HepG2 (cell line): ENCODE measurements at places on chromosomes 2 and 18.

GRCh38 chr18:40921845-40922629 is 1033.0 kb upstream of the PIK3C3 start:
- no peak for DNase-seq

DNA sequence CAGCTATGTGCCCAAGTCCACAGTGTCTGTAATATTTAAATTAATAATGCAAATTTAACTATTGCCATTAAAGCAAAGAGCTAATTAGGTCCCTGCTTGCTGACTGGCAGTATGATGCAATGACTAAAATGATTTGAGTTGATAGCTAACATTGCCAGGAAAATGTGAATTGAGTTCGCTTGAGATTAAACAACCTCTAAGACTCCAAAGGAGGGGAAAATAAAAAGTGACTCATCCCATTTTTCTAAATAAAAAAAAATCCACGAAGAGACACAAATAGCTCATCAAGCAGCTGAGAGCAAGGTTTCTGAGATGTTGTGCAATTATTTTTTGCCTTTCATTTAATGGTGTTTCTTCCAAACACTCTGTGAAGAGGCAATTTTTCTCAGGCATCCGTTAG is 413.0 kb downstream of the MTX2 start:
- no peak for DNase-seq

GRCh38 chr18:56910237-56910636 is 236.7 kb upstream of the BOD1L2 start:
- DNase-seq, result no peak

DNA sequence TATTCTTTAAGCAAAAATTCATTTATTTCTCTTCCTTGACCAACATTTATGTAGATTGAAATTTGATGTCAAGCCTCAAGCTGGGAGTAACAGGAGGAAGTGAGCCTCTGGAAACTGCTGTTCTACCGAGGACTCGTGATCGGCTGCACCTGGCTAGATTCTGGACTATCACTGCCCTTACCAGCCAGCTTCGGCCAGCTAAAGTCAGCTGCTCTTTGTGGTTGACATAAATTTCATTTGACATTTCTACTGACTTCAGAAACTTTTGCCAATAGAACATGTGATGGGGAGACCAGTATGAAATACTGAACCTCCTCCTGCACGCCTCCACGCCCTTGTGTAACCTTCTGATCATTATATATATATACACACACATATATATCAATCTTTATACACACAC is 74.2 kb upstream of the RGPD5 start:
- no peak for DNase-seq

- DNase-seq, result no peak
These were observed 231.2 kb upstream of the LINC00305 start for GRCh38 chr18:64380117-64380516.

GRCh38 chr2:86628091-86628522 is 4.4 kb upstream of the RNF103 start:
- peak; percentile 65 for DNase-seq

DNA sequence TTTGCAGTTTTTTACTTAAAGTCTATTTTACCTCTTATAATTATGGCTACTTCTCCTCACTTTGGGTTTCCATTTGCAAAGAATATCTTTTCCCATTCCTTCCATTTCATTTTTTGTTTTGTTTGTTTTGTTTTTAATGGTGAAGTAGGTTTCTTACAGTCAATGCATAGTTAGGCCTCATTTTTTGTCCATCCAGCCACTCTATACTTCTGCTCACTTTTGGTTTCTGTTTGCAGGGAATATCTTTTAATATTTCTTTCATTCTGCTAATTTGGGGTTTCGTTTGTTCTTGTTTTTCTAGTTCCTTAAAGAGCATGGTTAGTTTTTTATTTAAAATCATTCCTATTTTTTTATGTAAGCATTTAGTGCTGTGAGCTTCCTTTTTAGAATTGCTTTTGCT is 339.4 kb downstream of the GRB14 start:
- DNase-seq, result no peak

DNA sequence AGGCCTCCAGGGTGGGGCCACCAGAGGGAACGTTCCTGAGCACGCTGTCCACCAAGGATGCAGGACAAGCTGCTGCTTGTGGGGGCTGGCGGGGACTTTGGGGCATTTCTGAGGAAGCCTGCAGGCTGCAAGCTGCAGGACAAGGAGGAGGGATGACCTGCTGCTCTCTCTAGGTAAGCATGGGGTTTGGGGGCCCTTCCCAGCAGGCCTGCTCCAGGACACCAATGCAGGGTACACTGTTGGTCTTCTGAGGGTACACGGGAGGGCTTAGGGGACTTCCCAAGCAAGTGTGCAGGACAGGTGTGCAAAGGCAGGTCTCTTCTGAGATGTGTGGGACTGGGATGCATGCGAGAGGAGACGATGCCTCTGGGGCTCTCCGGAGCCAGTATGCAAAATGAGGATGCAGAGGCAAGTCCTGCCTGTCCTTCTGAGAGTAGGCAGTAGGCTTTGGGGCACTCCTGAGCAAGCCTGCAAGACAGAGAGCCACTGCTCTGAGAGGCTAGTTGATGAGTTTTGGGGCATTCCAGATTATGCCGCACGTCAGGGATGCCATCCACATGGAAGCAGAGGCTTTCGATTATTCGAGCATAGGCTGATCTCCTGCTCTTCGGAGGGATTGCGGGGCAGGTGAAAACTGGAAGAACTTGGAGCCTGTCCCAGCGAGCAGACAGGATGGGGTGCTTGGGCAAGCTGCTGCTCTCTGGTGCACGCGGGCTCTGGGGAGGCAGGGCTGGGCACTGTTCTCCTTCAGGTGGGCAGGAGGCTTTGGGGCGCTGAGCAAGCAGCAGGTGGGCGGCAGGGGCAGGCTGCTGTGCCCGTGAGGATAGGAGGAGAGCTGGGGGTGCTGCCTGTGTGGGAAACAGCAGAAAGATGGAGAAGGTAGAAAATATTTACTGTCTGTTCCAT is 44.6 kb downstream of the CNGA3 start:
- DNase-seq, result no peak

DNA sequence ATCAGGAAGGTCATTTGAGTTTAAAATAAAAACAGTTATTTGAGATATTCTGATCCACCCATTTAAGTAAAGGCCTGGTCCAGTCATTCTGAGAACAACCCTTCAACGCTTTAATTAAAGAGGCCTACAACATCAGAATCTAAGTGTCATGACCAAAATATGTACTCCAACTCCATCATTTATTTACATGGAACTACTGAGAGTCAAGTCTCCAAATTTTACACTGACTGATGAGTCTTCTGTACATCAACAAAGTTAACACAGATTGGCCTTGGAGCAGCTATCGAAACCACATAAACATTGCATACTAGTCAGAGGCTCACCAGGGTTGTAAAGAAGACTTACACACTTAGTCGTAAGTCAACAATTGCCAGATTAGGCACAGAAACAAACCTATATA is 37.1 kb downstream of the PIEZO2 start:
- DNase-seq, result no peak

GRCh38 chr2:147331790-147332419 is 512.9 kb upstream of the ACVR2A start:
- peak; percentile 5 for DNase-seq

DNA sequence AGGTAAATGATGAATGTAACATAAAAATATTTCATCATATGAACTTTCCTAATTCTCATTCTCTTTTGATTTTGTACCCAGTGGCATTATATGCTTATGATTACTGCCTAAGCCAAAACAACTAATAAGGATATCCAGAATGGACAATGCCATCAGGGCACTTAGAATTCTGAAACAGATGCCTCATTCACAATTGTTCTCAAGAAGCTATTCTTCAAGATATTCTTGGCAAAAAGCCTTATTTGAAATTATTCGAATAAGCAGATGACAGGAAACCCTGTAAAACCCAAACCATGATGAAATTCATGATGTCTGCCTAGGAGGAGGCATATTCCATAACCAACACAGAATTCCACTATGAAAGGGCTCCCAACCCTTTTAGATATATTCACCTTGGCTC is 353.2 kb upstream of the TRIB2 start:
- DNase-seq, result no peak

GRCh38 chr2:55761024-55761423 is 67.4 kb upstream of the PNPT1 start:
- no peak for DNase-seq

DNA sequence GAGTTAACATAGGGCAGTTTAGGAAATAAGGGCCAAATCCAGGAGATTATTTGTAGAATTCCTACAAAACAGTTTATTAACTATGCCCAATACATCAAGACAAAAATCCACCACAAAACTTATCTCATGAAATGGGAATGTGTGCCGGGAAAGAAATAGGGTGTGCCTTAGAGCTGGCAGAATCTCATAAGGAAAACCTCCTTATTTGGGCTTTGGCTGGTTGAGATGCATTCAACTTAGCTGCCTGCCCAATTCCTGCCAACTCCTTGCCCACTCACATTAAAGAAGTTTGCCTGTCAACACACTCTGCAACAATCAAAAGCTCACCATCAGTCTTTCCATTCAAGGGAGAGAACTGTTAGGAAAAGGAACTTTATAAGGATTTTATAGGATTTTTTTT is 500.6 kb downstream of the SATB2 start:
- no peak for DNase-seq

GRCh38 chr2:11396467-11397445 is 52.3 kb upstream of the ROCK2 start:
- DNase-seq, result no peak

GRCh38 chr2:73373344-73373743 is 12.3 kb upstream of the ALMS1 start:
- DNase-seq, result no peak

GRCh38 chr18:12742453-12742852 is 39.6 kb downstream of the PSMG2 start:
- no peak for DNase-seq

- DNase-seq, result no peak
These were observed 420.5 kb downstream of the NRXN1 start for GRCh38 chr2:50611351-50611871.

DNA sequence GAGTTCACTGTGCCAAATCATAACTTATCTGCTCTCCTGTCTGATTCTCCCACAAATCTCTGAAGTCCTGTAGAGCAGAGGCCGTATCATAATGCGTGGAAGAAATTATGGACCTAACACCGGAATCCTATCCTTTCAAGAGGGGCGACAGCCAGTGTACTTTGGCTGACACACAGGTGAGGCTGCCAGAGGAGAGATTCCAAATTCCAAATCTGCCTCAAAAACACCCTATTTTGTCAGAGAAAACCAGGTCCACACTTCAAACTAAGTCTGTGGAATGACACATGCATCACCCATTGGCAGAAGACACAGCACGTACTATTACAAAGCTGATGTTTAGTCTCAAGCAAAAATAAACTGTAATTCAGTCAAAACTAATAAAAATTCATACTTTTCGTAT is 139.2 kb upstream of the PID1 start:
- DNase-seq, result no peak

DNA sequence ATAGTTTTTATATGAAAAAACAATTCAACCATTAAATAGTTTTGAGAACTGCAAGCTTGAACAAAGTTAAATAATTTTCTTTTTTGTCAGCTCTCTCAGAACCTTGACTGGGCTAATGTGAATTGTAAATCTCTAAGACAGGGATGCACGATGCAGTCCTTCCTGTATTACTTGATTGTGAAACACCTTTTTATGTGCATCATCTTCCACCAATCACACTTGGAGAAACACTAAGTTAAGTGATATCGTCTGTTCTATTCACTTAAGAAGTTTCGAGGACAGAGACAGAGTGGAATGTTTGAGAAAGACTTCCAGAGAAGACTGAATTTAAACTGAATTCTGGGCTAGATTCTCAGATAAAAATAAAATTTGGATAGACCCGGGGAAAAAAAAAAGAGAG is 238.2 kb downstream of the MREG start:
- no peak for DNase-seq

- DNase-seq, result no peak
These were observed 12.7 kb upstream of the GPC1 start for GRCh38 chr2:240422658-240423329.

GRCh38 chr18:12008181-12008767 is 27.0 kb downstream of the IMPA2 start:
- peak; percentile 96 for DNase-seq

GRCh38 chr2:208097801-208098200 is 26.5 kb downstream of the CRYGD start:
- no peak for DNase-seq

DNA sequence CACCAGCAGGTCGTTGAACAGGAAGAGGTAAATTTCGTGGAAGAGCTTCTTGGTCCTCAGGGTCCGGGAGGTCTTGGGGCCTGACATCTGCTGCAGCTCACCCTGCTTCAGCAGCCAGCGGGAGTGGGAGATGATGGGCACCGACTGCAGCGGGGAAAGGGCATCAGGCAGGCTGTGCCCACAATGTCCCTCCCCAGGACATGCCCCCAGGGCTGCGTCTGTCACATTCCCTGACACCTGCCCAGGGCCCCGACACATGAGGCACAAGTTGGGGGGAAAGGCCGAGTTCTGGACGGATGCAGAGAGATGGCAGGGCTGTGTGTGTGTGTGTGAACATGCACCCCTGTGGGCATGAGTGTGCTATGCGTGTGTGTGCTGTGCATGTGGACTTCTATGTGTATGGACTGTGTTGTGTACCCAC is 13.9 kb downstream of the SNORC start:
- DNase-seq, result no peak

GRCh38 chr18:36179562-36180355 is 7.5 kb upstream of the MOCOS start:
- no peak for DNase-seq

- DNase-seq, result no peak
These were observed 395.0 kb downstream of the LRRTM1 start for GRCh38 chr2:79909521-79909920.

DNA sequence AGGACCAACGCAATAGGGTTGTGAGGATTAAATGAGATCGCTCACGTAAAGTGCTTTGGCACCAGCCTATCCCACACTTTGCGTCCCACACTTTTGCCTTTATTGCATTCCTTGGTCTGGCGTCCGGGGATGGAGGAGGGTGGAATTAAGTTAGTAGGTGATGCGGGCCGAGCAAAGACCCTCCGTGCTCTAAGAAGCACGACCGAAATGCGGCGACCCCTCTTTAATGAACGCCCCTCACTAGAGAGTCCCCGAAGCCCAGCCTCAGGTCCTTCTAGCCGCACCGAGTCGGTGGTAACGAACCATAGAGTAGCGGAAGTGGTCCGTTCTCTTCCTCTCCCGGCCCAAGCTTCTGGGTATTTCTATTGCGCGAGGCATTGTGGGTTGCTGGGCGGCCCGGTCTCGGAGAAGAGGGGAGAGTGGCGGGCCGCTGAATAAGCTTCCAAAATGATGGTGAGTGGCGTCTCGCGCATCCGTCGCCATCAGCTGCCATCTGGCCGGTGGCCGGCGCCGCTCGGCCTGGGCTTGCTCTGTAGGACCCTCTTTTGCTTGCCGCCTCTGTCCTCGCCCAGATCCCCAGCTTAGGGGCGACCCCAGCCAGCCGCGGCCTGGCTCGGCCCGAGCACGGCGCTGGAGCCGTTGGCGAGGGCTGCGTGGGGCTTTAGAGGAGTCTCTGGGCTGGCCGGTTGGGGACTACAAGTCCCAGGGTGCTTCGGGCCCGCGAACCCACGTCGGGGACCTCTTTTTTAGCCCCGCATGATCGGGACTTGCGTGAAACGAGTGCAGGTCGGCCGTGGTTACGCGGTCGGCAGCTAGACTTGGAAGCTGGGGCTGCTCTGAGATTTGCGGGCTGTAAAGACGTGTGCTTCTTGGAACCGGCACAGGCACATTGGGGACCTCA is at the start of gene CCT7:
TSS of gene CCT7 (plus strand) at position 377 of the 901 bp plus-strand sequence. CDS start at position 448, 71 bp downstream.
- DNase-seq, result peak; percentile 94

- DNase-seq, result no peak
These were observed 1650.3 kb upstream of the CELF4 start for GRCh38 chr18:39215920-39216319.

- no peak for DNase-seq
These were observed 498.6 kb upstream of the ZEB2 start for GRCh38 chr2:145018502-145018901.
